Mammary microvascular endothelial cell (primary cell): ENCODE measurements at places on chromosomes 12 and 14. TPM values are rescaled to one million over a fixed set of nuclear protein-coding genes. Genes with fewer than 3 reads are reported as not detected.

Gene TMEM119
- total RNA-seq, result 0.94 TPM in 1 of 2 replicates, not detected in the other

Gene PLCZ1
- not detected in 2 replicates for total RNA-seq

Gene PPHLN1
- total RNA-seq, result 50.4 and 54.6 TPM in 2 replicates

Gene OR4K5
- total RNA-seq, result not detected in 2 replicates

Gene KRT74
- not detected in 2 replicates for total RNA-seq

Gene OR4N5
- not detected in 2 replicates for total RNA-seq

Gene SLC6A13
- not detected in 2 replicates for total RNA-seq

Gene ACOT4
- total RNA-seq, result 0.80 and 1.4 TPM in 2 replicates

Gene TSPAN19
- total RNA-seq, result not detected in 2 replicates

Gene GLT1D1
- not detected in 2 replicates for total RNA-seq

Gene ARMH4
- total RNA-seq, result 0.59 and 1.8 TPM in 2 replicates

Gene MORN3
- 0.20 and 0.47 TPM in 2 replicates for total RNA-seq

Gene RD3L
- not detected in 2 replicates for total RNA-seq

Gene JPH4
- total RNA-seq, result not detected in 2 replicates

Gene SLC24A4
- total RNA-seq, result not detected in 2 replicates

Gene ANO2
- total RNA-seq, result 9.2 and 13.5 TPM in 2 replicates

Gene ATN1
- 12.5 and 17.1 TPM in 2 replicates for total RNA-seq

Gene ASB8
- total RNA-seq, result 14.8 and 19.1 TPM in 2 replicates

Gene MAP1LC3B2
- 0.40 and 0.44 TPM in 2 replicates for total RNA-seq

Gene MSI1
- not detected in 2 replicates for total RNA-seq

Gene COA8
- 34.7 and 39.6 TPM in 2 replicates for total RNA-seq

Gene ADCY6
- 16.9 and 19.7 TPM in 2 replicates for total RNA-seq
